Astrocyte (in vitro differentiated cells and primary cell): ENCODE measurements at places on chromosomes 7 and 10. TPM values are rescaled to one million over a fixed set of nuclear protein-coding genes. Genes with fewer than 3 reads are reported as not detected.

Gene SFRP5
- 0.14 and 0.16 TPM in 2 replicates for total RNA-seq

Gene SLC18A2
- total RNA-seq: 0.07 TPM in 1 of 2 replicates, not detected in the other

Gene TFEC
- total RNA-seq: 1.4 and 1.8 TPM in 2 replicates

Gene TRIM50
- total RNA-seq: not detected in 2 replicates

Gene GTPBP10
- total RNA-seq: 18.9 and 24.0 TPM in 2 replicates
